H54 (cell line): ENCODE measurements at places on chromosomes 1 and 21.
A peak's percentile ranks its signal among the peaks of the same experiment; 100 is the strongest.

DNA sequence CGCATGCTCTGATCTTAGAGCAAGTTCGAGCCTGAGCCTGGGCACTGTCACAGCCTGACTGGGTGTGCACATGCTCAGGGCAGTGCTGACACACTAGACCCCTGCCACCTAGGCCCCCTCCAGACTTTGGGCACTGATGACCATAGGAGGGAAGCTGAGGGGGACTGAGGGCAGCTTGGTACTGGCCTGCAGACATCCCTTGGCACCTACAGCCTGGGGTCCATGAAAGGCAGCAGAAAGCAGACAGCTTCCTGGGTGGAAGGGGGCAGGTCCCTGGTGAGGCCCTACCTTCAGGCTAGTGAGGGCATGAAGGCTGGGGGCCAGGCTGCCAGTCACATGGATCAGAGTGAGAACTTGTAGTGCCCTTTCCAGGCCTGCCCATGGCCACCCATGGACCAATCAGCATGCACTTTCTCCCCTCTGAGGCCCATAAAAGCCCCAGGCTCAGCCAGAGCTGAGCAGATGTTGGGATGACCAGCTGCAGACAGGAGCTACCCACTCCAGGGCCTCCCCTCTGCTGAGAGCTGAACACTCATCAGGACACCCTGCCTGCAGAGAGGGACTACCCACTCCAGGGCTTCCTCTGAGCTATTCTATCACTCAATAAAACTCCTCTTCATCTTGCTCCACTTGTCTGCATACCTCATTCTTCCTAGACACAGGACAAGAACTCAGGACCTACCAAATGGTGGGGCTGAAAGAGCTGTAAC, 680.8 kb downstream of the MATN1 start:
- DNase-seq = no peak

DNA sequence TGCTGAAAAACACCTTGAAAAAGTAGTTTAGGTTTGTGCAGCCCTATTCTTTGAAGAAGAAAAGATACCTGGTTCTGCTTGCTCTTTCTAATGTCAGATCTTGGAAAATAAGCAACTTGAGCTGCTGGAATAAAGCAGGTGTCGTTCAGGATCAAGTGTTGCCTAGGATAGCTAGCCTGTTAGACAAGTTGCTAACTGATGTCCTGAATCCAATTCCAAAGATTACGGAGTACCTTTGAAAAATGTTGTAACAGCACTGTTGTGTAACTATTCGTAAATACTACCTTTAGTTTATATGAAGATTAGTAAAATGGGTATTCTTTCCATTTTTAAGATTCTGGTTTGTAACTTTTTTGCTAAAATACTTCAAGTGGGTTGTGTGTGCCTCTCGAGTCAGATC, 151.5 kb downstream of the CLEC20A start:
- DNase-seq = no peak

GRCh38 chr1:41683681-41684500, 199.4 kb upstream of the EDN2 start:
- peak; percentile 75 for DNase-seq

DNA sequence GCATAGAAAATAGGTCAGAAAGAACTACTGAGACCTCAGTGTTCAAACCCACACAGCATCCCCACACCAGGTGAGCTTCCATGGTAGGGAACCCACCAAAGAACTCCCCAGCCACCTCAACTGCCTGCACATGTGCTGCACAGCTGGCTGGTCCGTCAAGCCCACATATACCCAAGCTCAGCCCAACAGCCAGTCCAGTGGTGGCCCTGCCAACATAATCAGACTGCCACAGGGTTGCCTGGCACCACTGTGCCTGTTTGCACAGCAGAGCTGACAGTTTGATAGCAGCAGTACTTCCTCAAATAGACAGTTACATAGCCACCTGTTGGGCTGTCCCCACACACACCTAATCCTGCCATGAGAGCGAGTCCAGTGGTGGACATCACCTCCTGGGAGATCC, 283.3 kb upstream of the PRMT6 start:
- DNase-seq = no peak

- DNase-seq = no peak
These were observed 94.8 kb downstream of the MIS18A start for GRCh38 chr21:32184065-32184464.

DNA sequence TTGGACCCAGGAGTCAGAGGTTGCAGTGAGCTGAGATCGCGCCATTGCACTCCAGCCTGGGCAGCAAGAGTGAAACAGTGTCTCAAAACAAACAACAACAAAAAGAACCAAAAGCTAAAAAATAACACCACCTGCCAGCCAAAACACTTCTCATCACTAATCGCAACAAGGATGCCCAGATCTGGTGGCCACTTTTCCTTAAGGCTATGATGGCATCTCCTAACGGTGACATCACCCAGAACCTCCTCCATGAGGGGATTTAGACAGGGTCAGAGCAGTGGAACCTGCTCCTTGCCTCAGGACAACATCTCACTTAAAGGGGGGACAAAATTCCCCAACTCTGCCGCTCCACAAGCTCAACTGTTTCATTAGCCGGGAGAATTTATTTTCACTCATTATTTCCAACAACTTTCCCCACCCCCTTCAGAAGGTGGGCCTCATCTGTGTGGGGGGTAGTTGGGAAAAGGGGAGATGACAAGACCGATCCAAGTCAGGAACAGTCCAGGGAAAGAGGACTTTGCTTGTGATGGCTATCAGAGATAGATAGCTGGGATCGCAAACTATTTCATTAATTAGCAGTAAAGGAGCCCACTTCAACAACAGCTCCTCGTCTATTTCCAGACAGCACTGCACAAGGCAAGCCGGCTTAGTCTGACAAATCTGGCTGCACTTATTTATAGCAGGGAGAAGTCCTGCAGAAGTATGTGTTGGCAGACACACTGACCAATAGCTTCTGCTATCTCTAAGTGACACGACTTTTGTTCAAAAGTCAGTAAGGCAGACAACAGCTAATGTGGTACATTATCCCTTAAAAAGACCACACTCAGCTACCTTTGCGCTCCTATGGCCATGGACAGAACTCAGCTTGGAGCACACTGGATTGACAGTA, 2.6 kb downstream of the PABPC4 start:
- DNase-seq = peak; percentile 44

- no peak for DNase-seq
These were observed 70.0 kb upstream of the PTGS2 start for GRCh38 chr1:186750257-186750656.

GRCh38 chr1:213443415-213443814, 392.4 kb downstream of the RPS6KC1 start:
- no peak for DNase-seq

- no peak for DNase-seq
These were observed 303.6 kb downstream of the USH2A start for GRCh38 chr1:216119600-216119999.

GRCh38 chr1:2098301-2098698, 48.1 kb downstream of the PRKCZ start:
- DNase-seq = peak; percentile 25

GRCh38 chr21:16605597-16605996, 875.8 kb downstream of the USP25 start:
- DNase-seq = no peak

DNA sequence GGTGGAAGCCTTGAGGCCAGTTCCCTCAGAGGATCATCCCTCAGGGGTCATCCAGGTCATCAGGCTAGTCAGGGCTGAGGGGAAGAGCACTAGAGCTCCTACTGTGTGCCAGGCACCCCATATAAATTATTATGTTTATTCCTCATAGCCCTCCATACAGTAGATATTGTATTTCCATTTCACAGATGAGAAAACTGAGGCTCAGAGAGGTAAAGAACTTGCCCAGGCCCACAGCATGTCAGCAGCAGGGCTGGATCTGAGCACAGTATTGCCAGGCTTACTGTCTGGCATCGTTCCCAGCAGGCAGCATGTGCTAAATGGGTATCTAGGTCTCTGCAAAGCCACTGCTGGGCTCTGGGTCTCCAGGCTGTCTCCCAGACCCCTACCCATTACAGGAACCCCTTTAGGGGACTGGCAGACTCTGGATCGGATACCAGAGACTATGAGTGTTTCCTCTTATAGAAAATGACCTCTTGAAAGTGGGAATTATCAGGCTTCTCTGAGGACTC, 153.3 kb downstream of the PTPRU start:
- no peak for DNase-seq

GRCh38 chr1:1779691-1780597, 1.7 kb upstream of the NADK start:
- peak; percentile 57 for DNase-seq

GRCh38 chr1:236311040-236311439, 29.3 kb upstream of the ERO1B start:
- DNase-seq = no peak

DNA sequence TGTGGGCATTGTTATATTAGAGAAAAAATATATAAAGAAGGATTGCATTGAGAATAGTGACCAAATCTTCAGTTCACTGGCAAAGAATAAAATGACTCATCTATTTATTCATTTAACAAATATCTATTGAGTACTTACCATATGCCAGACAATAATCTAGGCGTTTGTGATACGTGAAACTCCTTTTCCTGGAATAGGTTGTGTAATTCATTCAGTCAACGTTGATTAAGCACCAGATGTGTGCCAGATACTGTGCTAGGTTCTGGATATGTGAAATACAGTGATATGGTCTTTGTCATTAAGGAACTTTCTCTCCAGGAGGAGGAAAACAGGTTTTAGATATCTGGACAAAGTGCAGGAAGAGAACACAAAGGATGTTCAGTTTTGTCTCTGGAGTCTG, 344.5 kb downstream of the RWDD3 start:
- no peak for DNase-seq

GRCh38 chr1:152440635-152441471, 26.8 kb upstream of the CRNN start:
- DNase-seq = peak; percentile 71

- DNase-seq = no peak
These were observed 739.6 kb upstream of the CXADR start for GRCh38 chr21:16773206-16773605.

DNA sequence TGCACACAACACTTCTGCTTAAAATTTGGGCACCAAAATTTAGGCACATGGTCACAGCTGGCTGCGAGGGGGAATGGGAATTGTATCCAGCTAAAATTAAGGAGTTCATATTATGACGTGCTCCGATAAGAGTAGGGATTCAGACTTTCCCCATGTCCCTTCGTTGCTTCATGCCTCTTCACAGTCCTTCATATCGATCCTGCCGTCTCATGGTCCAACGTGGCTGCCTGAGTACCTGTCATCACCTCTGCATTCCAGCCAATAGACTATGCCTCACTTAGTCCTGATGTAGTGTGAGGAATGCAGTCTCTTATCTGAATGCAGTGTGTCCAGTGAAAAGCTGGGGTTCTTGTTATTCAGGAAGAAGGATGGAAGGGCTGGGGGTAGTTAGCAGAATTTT, 108.6 kb downstream of the SIK1 start:
- DNase-seq = no peak

DNA sequence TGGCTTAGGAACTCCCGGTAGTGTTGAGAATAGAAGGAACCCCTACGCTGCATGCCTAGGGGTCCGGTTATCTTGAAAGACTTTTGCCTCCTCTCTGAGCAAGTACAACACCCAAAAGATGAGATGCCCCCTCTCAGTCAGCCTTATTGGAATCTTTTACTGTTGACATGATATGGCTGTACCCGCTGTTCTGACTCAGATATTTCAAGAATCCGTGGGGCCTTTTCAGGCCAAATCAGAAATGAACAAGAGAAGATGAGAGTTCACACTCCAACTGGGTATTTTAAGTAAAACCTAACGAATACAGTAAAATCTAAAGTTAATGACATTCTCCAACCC, 164.2 kb downstream of the PPIAL4G start:
- DNase-seq = no peak

DNA sequence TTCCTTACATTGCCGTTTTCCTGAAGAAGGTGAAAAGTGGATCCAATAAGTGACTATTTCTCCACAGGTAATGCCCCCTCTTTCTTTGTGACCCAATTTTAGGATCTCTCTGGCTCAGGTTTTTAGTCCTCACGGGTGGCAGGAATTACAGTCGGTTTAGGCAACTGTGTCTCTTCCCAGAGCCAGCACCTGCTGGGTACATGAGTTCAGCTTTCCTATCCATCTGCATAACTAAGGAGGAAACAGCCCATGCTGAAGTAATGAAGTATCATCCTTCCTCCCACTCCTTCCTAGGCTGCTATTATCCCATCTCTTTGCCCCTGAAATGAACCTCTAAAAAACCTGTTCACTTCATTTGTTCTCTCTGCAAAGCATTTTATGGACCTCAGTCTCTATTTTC, 544.6 kb downstream of the NEGR1 start:
- no peak for DNase-seq

GRCh38 chr1:63615768-63616420, 22.7 kb downstream of the PGM1 start:
- peak; percentile 23 for DNase-seq

- DNase-seq = no peak
These were observed 27.1 kb downstream of the IPP start for GRCh38 chr1:45723248-45723930.

DNA sequence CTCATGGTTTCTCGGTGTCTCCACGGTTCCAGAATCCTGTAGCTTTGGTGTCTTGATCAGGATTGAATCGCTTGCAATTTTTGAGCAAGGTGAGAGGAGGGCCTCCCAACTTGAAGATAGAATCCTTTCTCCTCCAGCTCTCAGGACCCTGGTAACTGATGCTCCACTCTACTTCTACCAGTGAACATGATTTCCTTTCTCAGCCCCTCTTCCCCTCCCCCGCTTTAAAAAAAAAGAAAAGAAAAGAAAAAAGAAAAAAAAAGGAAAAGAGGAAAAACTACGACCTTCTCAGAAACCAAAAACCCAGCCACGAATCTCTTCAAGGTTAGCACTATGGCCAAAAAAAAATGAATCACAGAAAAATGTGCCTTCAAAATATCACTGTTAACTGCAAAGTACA, 1.2 kb downstream of the ARHGEF11 start:
- no peak for DNase-seq

DNA sequence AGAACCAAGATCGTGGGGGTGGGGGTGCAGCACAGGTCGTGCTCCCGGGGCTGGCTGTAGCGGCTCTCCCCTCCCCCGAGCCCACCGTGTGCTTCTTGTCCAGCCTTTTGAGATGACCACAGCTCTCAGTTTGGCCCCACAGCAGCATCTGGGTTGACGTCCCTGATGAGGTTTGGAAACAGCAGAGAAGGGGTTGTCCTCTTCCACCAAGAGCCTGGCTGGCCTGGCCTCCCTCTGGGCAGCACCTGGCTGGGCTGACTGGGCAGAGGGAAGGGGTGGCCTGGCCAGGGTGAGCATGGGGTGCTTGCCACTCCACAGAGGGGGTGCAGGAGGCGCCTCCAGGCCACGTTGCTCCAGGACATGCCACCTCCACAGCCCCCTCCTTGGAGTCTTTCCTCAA, 61.5 kb downstream of the SKI start:
- no peak for DNase-seq

- DNase-seq = no peak
These were observed 7.6 kb downstream of the TENT5C start for GRCh38 chr1:117613249-117613968.

GRCh38 chr1:240693844-240694243, 81.9 kb upstream of the GREM2 start:
- no peak for DNase-seq

DNA sequence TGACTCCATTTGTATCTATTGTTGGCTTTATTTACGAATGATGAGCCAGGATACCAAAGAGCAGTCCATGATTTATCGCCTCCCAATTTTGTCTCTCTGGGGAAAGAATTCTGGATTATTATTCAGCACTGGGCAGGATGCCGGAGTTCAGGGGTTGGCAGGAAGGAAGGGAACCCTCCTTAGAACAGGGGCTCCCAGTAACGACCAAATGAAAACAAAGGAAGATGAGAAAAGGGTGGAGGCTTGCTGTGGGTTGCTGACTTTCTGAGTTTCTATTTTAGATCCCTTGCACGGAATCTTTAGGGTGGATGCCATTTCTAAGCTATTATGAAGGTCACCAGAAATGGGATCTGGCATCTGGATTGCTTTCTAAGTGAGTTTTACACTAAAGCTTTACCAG, 231.2 kb upstream of the LYPLAL1 start:
- DNase-seq = no peak

- no peak for DNase-seq
These were observed 24.3 kb upstream of the DUSP10 start for GRCh38 chr1:221766210-221766609.
